Stimulated activated CD4-positive, alpha-beta T cell treated with anti-CD3 and anti-CD28 coated beads, Interleukin-4, amount 100 ng/mL, for 48 hours (primary cell): ENCODE measurements at places on chromosomes 16 and 17.

DNA sequence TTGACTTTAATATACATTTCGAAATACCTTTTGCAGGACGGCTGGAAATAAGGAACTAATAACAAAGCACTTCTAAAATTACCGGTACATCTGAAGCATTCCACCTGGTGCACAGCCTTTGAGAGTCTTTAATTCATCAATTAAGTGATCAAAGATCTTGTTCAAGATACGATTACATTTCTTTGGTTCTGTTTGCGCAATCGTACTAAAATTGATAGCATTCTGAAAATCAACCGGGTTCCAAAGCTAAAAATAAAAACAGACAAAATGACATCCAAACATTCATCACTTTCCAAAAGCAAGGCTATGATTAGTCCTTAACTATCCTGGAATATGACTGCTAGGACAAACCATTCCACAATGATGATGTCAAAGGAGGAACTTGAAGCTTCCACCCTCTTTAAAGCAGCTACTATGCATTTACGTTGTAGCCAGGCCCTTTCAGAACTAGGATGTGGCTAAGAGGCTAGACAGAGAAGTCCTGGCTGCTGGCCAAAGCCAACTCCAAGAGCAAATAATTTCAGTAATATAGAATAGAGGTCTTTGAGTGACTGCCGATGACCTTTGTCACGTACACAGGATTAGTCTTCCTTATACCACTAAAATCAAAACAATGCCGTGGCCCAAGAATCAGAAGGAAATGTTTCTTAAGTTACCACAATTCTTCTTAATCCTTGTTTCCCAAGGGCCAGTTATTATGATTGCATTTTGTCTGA lies 299.8 kb upstream of the PSMD7 start:
- no peak for DNase-seq

- no peak for DNase-seq
Measured at GRCh38 chr16:82197540-82198240, 27.7 kb upstream of the MPHOSPH6 start.

- no peak for DNase-seq
Measured at GRCh38 chr17:60792250-60792898, 114.7 kb downstream of the BCAS3 start.

- DNase-seq, result no peak
Measured at GRCh38 chr16:66418165-66418962, 8.7 kb upstream of the BEAN1 start.

DNA sequence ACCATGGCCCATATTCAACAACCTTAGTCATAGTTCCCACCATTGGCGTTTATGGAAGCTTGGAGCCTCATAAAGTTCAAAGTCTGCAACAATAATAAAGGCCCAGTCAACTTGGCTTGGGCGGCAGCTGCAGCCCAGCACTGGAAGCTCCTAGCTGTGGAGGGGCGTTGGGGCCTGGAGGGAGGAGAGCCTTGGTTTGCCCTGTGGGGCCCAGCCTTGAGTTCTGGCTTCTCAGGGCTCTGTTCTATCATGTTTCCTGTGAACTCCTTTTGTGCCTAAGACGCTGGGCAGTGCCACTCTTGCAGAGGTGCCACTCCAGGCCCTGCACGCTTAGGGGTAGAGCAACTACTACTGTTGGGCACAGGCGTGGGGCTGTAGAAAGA lies 927 bp upstream of the ENGASE start:
- DNase-seq, result no peak
